ENCODE measurements at places on chromosomes 11 and 22.
A peak's percentile ranks its signal among the peaks of the same experiment; 100 is the strongest.

GRCh38 chr11:87046824-87047223 lies 9.1 kb downstream of the TMEM135 start:
- DNase-seq: no peak

DNA sequence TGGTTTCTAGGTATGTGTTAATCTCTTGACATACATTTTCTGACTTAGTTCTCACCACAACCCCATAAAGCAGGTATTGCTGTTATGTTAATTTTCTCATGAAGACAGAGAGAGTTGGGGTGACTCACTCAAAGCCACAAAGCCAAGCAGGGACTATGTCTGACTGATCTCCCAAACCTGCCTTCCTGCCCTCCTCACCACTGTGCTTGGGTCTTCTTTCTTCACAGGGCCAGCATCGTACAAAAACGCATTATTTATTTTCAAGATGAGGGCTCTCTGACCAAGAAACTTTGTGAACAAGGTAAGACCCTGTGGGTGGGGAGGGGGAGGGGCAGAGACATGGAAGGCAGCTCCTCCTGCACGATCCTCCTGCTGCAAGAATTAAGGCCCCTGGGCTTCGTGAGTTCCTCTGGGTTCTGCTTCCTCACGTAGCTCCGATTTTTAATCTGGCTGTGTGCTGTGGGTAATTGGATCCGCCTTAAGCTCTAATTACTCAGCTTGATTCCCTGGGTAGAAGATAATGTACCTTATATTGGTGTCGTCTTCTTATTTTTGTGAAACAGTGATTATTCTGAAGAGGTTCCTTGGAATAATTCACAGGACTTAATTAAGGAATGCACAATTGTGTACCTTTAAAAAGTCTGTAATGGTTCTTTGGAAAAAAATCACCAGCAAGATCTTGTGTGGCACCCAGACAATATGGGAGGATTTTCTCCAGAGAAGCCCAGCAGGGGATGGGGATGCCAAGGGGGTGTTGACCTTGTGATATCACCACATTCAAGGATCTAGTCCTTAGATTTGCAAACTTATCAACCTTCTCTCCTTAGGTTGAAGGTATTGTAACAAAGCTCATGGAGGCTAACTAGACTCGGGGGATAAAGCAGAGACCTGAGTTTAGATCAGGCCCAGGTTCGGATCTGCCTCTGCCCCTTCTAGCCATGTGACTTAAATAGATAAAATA lies 112.9 kb downstream of the SPON1 start:
- DNase-seq: peak; percentile 76

DNA sequence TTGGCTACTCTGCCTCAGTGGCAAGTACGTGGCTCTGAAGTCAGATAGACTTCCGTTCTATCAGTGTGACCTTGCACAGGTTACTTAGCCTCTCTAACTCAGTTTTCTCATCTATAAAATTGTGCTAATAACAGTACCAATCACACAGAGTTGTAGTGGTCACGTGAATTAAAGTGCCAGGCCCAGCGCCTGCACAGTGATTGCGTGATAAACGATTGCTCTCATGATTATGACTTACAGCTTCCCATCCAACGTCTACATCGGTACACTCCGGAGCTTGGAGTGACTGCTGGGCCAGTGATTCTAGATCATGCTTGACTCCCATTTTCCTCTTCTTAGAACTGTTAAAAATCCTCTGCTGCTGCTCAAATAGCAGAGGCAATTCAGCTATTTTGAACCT lies 221.8 kb downstream of the CEP164 start:
- no peak for DNase-seq

DNA sequence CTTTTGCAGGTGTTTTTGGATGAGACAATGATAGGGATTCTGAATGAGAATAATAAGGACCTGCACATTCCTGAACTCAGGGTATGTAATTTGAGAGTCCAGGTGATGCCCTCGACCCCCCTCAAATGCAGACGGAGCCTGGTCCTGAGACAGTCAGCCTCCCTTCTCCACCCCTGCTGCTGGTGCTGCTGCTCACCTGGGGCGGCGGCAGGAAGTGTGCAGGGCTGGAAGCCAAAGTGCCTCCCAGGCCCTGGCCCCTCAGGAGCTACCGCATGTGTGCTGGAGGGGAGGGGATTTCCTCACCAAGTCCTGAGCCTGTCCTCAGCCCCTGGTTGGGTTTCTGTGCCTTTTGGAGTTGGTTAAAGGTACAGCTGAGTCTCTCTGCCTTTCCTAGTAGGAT lies 19.0 kb upstream of the GLB1L2 start:
- no peak for DNase-seq

- DNase-seq: no peak
Measured at GRCh38 chr11:74417379-74417804, 19.2 kb upstream of the PGM2L1 start.

DNA sequence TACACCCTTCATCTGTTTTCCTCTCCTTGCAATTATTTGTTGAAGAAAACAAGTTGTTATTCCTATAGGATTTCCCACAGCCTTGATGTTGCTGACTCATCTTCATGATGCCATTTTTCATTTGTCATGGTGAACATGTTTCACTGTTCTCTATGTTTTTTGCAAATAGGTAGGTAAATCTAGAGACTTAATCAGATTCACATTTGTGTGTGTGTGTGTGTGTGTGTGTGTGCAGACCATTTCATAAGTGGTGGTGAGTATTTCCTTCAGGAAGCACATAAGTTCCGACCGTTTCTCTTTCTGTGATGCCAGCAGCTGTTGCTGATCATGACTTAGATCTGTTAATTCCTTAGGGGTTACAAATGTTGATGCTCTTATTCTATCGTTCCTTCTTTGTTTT lies 80.3 kb upstream of the IZUMO1R start:
- DNase-seq: no peak

DNA sequence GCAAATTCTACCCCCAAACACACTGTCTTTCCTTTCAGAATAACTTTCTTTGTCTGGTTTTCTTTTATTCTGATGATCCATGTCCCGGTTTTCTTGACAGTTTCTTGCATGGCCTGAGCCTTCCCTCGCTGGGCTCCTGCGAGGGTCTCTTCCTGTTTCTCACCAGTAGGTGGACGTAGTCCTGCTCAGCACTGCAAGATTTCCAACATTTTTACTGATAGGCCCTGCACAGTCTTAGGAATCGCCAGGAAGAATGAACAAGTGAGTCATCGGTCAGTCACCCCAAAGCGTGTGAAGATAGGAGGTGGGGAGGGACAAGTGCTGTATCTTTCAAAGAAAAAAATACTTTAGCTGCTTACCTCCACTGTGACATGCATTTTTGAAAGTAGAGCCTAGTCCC lies 16.9 kb upstream of the KIRREL3 start:
- no peak for DNase-seq

DNA sequence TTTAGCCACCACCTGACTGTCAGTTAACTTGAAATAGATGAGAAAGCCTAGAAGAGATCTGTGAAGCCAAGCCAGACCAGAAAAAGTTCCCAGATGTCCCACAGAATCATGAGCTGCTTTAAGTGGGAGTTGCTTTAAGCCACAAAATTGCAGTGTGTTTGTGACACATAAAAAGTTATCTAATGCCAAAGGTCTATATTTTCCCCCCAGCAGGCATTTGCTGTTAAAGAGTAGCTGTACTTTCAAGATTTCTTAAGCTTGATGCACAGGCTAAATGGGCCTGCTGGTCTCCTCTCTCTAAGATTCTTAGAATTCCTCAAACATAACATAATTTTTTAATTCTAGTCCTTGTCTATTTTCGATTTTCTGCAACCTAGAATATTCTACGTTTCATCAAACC lies 825.7 kb downstream of the FAM181B start:
- no peak for DNase-seq

- peak; percentile 88 for DNase-seq
Measured at GRCh38 chr11:1889224-1889930, 2.3 kb downstream of the PRR33 start.

DNA sequence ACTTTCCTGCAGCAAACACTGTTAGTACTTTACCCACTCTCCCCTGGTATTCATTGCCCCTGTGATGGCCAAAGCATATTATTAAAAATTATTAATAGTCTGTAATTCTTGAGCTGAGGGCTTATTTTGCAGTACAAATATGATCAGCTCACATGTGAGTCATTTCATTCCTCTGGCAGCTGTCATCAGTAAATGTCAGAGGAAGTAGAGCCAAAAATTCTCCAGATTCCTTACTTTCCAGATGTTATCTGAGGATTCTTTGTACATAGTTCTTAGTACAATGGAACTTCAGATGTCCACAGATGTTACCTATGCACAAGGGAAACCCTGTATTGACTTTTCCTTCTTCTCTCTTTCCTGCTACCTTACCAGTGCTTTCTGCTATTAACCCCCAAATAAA lies 12.5 kb downstream of the OR5B3 start:
- no peak for DNase-seq

- DNase-seq: peak; percentile 27
Measured at GRCh38 chr11:17747131-17747955, 12.8 kb downstream of the KCNC1 start.

- peak; percentile 63 for DNase-seq
Measured at GRCh38 chr11:293271-293851, 4.4 kb downstream of the PGGHG start.

DNA sequence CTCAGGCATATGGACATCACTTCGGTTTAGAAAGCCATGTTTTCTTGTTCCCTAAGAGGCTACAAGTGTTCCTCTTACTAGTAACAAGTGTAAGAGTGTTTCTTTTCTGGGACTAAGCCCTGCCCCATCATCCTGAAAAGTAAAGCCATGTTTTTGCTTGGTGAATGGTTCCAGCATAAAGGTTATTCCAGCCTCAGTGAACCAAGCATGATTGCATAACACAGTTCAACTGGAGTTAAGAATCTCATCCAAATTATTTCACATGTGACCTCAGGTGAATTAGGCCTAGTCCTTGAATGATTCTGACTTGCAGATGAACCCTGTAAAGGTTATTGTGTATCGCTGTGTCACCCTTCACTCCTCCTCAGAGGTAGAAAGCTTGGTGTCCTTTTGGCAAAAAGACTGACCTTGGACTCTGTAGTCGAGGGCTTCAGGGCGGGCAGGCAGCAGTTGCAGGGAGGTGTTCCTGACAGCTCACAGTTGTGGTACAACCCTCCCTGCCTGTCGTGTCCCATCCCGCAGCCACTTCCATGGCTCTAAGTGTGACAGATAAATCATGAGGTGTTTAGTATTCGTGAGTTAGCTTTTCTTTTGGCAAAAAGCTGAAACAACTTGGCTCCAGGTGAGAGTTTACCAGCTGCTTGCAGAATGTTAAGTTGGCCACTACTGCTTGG lies 321.8 kb downstream of the CADM1 start:
- DNase-seq: no peak

DNA sequence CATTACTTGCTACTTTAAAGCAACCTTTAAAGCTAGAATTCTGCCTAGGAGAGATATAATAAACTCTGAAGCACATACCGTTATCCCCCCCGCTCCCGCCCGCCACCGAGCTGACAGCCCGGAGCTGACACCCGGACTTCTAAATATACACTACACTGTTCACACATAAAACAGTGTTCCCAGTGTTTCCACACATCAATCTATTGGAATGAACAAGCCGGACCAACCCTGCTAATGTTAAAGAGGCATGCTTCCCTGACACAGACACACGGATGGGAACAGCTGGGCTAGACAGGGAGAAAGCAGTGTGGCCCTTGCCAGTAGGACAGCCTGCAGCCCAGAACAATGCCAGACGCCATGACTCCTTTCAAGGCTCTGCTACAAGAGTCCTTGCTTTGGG lies 108.4 kb upstream of the CSNK2A3 start:
- DNase-seq: no peak

DNA sequence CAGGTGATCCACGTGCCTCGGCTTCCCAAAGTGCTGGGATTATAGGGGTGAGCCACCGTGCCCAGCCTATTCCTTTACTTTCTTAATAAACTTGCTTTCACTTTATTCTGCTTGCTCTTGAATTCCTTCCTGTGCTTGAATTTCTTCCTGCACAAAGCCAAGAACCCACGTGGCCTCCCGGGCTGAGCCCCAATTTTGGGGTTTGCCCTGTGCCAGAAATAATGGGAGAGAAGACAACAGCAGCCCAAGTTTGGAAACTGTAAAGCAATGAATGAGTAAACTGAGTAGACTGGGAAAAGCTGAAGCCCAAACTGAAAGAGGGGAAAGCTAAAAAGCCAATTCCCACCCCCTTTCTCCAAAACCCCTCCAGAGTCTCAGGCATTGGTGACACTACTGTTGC lies 136.4 kb downstream of the NECTIN1 start:
- DNase-seq: no peak

DNA sequence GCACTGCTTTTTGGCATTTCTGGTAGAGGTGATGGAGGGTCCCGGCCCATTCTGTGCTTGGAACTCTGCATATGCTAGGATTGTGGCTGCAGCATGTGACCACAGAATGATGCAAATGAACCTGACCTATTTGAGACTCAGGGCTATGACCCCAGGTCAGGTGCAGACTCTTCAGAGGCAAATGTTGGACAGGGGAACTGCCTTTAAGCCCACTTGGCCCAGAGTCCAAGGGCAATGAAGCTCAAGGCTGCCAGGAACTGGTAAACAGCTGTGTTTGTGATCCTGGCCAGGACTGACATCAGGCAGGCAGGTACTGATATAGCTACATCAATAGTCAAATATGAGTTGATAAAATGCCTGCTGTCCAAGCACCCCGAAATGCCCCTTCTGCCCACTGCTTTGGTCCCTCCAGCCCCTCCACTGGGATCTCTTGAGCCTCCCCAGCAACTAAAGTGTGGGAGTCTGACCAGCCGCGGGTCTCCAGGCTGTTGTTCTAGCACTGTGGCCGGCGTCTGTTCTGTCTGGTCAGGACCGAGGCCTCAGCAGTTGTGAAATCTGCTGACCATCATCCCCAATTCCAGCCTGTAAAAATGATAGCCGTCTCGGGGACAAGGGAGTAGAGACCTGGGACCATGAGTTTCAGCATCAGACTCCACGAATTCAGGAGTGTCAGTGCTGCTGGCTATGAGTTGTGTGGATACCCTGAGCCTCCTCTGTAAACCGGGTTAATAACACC lies 82.4 kb upstream of the EIF3D start:
- no peak for DNase-seq

DNA sequence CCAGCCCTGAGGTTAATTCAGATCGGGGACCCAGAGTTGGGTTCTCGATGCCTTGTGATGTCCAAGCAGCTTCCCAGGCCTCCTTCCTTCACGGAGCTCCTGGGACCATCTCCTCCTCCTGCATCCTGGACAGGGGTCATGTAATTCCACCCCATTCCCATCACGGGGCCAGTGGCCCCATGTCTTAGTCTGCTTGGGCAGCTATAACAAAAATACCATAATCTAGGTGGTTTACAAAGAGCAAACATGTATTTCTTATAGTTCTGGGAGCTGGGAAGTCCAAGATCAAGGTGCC lies 41.7 kb upstream of the PRDM11 start:
- DNase-seq: no peak

GRCh38 chr22:39294571-39295468 lies 24.6 kb downstream of the RPL3 start:
- DNase-seq: no peak

DNA sequence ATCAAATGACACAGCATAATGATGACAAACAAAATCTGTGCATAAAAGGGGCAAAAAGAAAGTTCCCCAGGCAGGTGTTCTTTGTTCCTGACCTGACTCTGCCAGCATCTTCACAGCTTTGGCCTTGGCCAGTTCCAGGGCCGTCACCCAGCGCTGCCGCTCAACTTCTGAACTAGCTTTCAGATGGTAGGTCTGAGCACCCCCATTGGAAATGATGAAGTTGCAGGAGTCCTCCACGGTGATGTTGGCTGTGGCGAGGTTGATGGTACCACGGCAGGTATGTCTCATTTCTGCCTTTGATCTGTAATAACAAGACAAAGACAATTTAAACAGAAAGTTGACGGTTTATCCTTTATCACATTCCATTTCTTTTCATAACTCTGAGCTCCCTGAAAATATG lies 5.3 kb downstream of the OSBP start:
- DNase-seq: no peak
